ENCODE measurements at places on chromosomes 3 and 15.

- no peak for DNase-seq
Measured at GRCh38 chr3:128432301-128432970, 34.3 kb downstream of the DNAJB8 start.

DNA sequence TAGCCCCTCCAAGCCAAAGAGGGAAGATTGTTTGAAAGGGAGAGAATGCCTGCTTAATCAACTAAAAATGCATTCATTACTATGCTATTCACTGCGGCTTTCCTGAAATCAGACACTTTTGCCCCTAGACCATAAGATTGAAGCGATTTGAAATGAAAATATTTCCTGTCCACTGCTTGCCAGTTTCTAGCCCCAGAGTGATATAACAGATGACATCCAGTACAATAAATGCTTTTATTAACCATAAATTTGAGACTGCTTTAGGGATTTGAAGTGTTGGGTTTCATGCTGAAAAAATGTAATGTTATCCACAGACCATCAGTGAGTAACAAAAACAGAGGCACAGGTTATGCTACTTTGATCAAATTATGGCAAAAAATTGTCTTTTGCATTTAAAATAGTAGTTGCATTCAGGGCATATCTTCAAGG, 14.1 kb downstream of the IL17RD start:
- DNase-seq: no peak

DNA sequence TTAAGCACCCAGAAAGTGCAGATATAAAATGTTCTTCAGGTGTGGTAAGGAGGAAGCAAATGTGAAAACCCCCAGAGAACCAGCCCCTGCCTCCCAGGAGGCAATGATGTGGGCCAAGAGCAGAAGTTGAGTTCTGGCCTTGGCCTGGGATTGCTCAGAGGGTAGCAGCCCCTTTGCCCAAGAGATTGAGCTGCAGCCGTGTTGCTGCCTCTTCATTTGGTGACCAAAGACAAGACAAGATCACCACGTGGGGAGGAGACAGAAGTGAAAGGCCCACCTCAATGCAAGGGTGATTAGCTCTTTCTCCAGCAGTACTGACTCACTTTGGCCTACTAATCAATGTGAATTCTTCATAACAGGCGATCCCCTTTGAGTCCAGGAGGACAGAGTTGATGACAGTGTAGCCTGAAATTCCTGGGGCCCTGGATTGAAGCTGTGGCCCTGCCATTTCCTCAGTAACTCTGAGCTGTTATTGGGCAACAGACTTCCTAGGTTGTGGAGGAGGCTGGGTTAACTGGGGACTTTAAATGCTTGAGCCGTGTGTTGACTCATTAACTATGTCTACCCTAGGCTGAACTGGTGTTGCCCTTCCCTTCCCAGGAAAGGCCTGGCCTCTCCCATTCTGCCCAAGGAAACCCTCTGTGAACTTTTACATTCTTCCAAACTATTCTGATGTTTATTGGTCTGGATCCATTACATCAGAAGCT, 86.5 kb downstream of the ST6GAL1 start:
- DNase-seq: peak; percentile 89

- DNase-seq: peak; percentile 27
Measured at GRCh38 chr3:159766563-159767185, 222.0 kb upstream of the IL12A start.

GRCh38 chr3:123061856-123062255, 5.0 kb upstream of the PDIA5 start:
- no peak for DNase-seq

DNA sequence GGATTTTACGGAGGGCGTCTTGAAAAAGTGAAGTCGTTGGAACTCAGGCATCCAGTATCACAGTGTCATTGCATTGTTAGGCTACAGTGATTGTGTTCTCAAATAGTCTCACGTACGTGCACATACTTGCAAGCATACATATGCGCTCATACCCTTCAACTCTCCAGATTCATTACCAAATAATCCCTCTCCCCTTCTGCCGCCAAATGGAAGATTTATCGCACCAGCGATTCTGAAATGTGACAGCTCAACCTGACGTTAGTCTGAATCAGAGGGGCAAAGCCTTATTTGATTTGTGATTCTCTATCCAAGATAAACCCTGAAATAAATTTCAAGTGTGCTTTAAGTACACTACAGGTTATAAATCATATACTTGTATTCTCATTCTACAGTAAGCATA, 119.4 kb downstream of the GADL1 start:
- no peak for DNase-seq

DNA sequence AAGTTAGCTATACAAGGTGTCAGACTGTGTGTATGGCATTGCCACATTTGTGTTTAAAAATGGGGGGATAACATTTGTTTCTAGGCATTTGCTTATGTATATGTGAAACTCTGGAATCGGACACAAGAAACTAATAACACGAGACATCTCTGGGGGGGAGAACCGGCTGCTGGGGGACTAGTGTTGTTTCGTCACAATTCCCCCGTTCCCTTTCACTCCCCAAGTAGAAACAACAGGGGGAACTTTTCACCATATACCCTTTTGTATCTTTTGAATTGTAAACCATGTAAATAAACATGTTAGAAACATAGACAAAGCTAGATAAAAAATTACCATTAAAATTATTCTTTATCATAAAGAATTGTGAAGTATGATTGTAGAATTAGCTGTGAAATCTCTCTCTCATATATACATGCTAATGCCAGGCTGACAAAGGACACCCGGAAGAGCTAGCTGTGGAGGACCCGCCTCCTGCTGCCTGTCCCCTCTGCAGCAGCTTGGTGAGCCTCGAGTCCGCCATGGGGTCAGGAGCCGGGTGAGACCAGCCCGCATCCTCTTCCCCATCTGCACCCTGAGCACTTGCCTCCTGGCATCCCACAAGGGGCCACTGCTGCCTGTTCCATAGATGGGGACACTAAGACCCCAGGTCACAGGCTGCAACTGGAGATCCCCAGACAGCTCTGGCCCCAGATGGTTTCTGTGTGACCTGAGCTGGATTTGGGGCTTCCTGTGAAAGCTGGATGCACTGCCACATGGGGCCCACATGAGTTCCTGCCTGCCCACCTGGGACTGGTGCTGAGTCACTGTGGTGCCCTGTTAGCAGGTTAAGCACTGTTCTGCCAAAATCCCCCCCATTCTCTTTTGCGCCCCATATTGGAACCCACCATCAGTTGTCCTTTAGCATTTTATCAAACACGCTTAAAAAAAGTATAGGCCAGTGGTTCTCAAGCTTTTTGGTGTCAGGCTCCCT, 91.6 kb downstream of the IQSEC1 start:
- DNase-seq: no peak

Data from suppressor macrophage treated with lipopolysaccharide for 1 hour (primary cell).